ENCODE measurements at places on chromosomes 4 and X.

DNA sequence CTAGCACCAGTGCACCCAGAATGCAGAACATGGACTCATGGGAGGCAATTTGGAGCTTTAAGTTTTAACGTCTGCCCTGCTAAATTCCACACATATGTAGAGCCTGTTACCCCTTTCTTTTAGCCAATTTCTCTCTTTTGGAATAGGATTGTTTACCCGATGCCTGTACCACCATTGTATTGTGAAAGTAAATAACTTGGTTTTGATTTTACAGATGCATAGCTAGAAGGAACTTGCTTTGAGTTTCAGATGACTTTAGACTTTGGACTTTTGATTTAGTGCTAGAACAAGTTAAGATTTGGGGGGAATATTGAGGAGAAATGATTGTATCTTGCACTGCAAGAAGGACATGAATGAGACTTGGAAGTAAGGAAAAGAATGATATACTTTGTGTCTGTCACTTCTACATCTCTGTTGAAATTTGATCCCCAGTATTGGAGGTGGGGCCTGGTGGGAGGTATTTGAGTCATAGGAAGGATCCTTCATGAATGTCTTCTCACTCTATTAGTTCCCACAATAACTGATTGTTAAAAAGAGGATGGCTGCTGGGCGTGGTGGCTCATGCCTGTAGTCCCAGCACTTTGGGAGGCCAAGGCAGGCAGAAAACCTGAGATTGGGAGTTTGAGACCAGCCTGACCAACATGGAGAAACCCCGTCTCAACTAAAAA is 794.8 kb upstream of the LCORL start:
- no peak for DNase-seq

DNA sequence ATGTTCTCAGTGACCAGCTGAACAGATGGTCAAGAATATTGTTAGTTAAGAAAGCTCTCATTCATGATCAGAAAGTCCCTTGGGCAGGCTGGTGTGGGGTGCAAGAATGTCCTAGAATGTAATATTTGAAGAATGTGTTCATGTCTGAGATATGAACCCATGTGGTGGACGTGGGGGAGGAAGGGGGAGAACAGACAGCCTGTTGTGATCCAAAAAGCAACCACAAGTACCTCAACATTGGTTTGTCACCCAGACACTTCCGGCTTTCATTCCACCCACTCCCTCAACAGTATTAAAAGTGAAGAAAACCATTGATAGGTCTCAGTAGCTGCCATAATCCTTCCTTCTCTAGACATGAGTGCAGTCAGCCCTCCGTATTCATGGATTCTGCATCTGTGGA is 82.2 kb downstream of the MAML3 start:
- peak; percentile 42 for DNase-seq

DNA sequence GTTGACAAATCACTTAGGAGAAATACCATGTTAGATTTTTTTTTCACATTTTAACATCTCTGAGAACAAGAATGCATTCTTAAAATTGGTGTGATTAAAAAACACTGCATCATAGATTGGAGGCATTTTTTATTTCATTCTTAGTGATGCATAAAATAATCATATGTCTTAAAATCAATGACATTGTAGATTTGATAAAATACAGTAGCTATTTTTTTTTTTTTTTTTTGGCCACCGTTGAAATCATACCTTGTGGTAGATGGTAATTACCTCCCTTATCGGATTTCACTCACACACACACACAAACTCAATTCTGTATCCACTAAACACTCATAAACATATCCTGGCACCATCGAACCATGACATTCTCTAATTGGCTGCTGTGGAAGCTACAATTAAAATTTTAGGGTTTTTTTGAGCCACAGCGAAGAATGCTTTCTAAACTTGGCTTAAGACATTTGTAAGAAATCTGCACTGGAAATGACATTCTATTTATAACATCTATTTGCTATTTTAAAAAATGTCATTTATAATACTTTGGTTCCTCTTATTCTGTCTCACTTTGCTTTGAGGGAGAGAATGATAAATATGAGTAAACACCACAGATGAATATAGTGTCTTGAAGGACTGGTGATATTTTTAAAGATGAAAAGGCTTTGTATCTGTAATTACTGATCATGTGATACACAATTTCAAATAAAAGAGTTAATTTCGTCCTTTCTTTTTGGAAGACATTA is 60.1 kb downstream of the CCSER1 start:
- no peak for DNase-seq

GRCh38 chr4:87353592-87353991 is 30.9 kb upstream of the HSD17B13 start:
- DNase-seq: peak; percentile 14

DNA sequence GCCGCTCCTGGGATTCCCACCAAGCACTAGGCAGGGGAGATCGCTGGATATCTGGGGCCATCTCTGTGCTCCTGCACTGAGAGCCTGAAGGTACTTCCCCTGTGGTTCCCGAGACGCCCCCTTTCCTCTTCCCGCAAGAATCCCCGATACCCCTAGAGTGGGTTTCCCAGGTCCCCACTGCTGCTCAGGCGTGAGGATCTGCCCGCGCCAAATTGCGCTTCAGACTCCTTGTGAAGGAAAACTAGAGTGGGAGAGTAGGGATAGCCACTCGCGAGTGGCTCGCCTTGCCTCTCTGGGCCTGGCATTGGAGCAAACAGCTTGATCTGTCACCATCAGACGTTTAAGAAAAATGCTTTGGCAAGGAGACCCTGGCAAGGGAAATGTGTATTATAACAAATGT is 1.5 kb downstream of the IL1RAPL2 start:
- no peak for DNase-seq

DNA sequence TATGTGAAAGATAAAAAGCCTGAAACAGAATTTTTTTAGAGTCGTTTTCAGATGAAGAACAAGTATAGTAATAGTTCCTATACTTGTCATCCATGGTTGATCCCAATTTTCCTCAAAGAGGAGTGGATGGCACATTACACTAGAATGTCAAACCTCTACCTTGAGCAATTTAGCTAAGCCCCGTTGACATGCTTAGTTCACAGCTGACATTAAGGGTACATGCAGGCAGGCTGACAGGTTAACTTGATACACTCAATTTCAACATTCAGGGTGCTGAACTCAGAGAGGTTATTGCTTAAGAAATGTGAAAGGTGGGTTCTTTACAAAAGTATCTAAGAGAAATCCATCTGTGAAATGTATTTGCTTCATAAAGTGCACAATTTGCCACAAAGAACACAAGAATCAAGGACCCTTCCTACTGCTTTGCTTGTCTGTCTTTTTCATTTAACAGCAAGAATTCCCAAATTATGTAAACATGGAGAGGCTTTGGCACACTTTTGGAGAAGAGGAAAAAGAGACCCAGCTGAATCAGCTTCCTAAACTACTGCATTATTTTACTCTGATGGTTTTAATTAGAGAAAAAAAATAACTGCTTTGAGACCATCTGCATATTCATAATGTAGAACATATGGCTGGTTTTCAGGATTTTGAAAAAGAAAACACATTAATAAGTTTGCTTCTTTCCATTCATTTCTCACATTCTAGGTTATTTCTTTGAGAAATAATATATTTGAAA is 122.5 kb upstream of the DDIT4L start:
- no peak for DNase-seq

DNA sequence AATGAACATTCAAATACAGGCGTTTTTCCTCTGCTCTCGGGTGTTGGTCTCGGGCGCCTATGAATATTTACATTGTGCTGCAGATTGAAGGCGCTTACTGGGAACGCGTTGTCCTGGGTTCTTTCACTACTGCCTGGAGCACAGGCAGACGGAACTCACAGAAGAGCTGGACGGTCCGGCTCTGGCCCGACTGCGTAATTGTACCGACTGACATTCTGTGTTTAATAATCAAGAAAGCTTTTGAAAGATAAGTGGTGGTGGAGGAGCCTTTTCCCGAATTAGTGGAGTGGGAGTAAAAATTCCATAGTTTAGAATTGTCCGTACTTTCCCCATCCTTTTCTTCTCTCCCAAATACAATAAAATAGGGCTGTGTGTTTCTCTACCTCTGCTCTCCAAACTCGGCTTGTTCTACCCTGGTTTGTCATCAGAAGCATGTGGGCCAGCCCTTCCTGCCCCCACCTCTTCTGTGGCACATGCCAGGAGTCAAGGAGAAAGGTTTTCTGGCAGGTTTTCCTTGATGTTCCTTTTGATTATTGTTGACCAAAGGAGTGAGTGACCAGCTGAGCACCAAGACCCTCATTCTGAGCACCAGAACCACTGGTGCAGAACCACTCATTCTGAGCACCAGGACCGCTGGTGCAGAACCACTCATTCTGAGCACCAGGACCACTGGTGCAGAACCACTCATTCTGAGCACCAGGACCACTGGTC is 2.3 kb downstream of the FHDC1 start:
- no peak for DNase-seq

GRCh38 chr4:67091673-67092072 is 453.6 kb downstream of the CENPC start:
- DNase-seq: no peak

DNA sequence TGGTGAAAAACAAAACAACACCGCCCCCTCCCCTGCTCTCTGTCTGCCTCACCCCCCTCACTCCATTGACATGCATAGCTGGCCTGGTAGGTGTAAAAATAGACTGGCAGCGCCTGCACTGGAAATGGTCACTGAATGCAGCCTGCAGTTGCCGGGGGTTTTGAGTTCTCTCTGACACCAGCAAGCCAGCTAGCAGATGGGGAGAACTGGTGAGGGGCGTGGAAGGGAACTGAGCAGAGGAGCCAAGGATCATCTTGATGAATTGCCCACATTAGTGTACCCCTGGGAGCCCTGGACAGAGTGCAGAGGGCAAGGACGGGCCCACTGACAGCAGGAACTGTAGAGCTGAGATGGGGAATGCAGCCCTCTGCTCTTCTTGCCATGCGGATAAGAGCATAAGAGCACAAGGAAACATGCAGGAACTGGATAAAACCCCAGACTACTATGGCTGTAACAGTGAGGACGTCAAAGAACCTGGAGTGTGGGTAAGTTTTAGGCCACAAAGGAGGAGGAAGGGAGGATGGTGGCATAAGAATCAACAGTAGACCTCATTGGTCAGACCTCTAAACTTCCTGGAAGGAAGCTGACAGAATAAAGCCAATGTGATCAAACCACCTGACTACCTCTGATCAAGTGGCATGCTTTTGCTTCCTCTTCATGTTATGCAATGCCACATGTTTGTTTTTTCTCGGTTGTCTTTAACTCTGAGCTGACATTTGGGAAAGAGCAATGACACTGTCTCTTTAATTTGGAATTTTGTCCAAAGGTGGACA is 96.3 kb downstream of the ANK2 start:
- DNase-seq: no peak

GRCh38 chr4:120007191-120007871 is 59.3 kb downstream of the MAD2L1 start:
- DNase-seq: no peak

GRCh38 chrX:25726539-25726938 is 411.6 kb upstream of the MAGEB18 start:
- DNase-seq: no peak

- DNase-seq: no peak
These were observed 33.8 kb upstream of the TRIM2 start for GRCh38 chr4:153170407-153170806.
